Heart left ventricle (tissue), 16 donors: ENCODE measurements at places on chromosomes 5 and 9.
A peak's percentile ranks its signal among the peaks of the same experiment; 100 is the strongest.

GRCh38 chr5:88391991-88392390, 123.3 kb upstream of the TMEM161B start:
- no peak overlapping the region for H3K27ac ChIP-seq
- H3K27me3 ChIP-seq, result no peaks in the 10 kb centered on the region
- H3K4me1 ChIP-seq, result no peaks in the 10 kb centered on the region

- H3K4me3 ChIP-seq, result no peak overlapping the region
- DNase-seq, result no peak
- no peaks in the 10 kb centered on the region for H3K36me3 ChIP-seq
- H3K27ac ChIP-seq, result no peak overlapping the region
- H3K27me3 ChIP-seq, result no peaks in the 10 kb centered on the region
These were observed 740.4 kb upstream of the RIOK2 start for GRCh38 chr5:97923496-97923895.

GRCh38 chr5:117588611-117589010, 1014.0 kb upstream of the SEMA6A start:
- H3K36me3 ChIP-seq, result no peaks in the 10 kb centered on the region
- no peak for DNase-seq
- H3K27ac ChIP-seq, result no peak overlapping the region
- no peaks in the 10 kb centered on the region for H3K27me3 ChIP-seq
- no peak overlapping the region for H3K4me3 ChIP-seq
- no peaks in the 10 kb centered on the region for H3K4me1 ChIP-seq

- H3K36me3 ChIP-seq, result no peaks in the 10 kb centered on the region
- H3K27ac ChIP-seq, result peak overlapping the region; percentile 2
- peaks cover 38% of the 10 kb centered on the region for H3K4me1 ChIP-seq
- H3K27me3 ChIP-seq, result no peaks in the 10 kb centered on the region
These were observed 272.8 kb downstream of the CWC27 start for GRCh38 chr5:65041296-65042158.

GRCh38 chr9:17230646-17231045, 95.8 kb downstream of the CNTLN start:
- no peaks in the 10 kb centered on the region for H3K27me3 ChIP-seq
- no peaks in the 10 kb centered on the region for H3K4me1 ChIP-seq
- H3K27ac ChIP-seq, result no peak overlapping the region

DNA sequence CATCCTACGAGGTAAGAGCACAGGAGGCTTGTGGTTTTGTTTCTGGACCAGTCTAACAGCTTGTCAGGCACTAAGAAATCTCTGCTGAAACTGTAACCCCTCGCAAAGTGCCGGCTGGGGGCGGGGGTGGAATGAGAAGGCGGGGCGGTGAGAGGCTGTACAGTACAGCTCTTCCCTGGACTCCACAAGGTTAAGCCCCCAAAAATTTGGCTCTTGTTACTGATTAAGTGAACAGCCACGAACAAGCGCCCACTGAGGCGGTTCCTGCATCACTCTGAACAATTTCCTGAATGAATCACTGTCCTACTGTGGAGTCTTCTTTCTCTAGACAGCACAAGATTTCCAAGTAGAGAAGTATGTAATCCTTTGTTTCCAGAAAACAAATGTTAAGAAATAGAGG, 6.8 kb downstream of the FBP2 start:
- no peak overlapping the region for H3K4me3 ChIP-seq
- no peak for DNase-seq
- H3K27me3 ChIP-seq, result peaks cover 6% of the 10 kb centered on the region
- H3K36me3 ChIP-seq, result no peaks in the 10 kb centered on the region
- no peak overlapping the region for H3K27ac ChIP-seq

DNA sequence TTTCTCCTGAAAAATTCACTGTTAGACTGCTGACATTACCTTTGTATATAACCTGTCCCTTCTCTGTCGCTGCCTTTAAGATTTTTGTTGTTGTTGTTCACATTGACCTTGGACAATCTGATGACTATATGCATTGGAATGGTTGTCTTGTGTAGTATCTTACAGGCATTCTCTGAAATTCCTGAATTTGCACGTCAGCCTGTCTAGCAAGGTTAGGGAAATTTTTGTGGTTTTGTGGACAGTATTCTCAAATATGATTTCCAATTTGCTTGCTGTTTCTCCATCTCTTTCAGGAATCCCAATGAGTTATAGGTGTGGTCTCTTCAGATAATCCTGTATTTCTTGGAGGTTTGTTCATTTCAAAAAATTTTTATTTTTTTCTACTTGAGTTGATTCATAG, 140.8 kb downstream of the PRR16 start:
- no peaks in the 10 kb centered on the region for H3K27me3 ChIP-seq
- H3K4me1 ChIP-seq, result no peaks in the 10 kb centered on the region
- no peak overlapping the region for H3K27ac ChIP-seq
- no peaks in the 10 kb centered on the region for H3K36me3 ChIP-seq
- DNase-seq, result no peak

- no peak overlapping the region for H3K27ac ChIP-seq
- no peaks in the 10 kb centered on the region for H3K36me3 ChIP-seq
- H3K4me1 ChIP-seq, result no peaks in the 10 kb centered on the region
- DNase-seq, result no peak
These were observed 113.0 kb downstream of the COL23A1 start for GRCh38 chr5:178476972-178477754.

GRCh38 chr5:175856408-175857100, 14.8 kb upstream of the CPLX2 start:
- no peak overlapping the region for H3K27ac ChIP-seq
- no peaks in the 10 kb centered on the region for H3K27me3 ChIP-seq
- no peak for DNase-seq
- no peak overlapping the region for H3K4me3 ChIP-seq
- no peaks in the 10 kb centered on the region for H3K36me3 ChIP-seq

GRCh38 chr5:11385901-11386293, 518.3 kb downstream of the CTNND2 start:
- H3K36me3 ChIP-seq, result no peaks in the 10 kb centered on the region
- H3K27ac ChIP-seq, result no peak overlapping the region
- no peak overlapping the region for H3K4me3 ChIP-seq
- H3K4me1 ChIP-seq, result no peaks in the 10 kb centered on the region
- no peak for DNase-seq

DNA sequence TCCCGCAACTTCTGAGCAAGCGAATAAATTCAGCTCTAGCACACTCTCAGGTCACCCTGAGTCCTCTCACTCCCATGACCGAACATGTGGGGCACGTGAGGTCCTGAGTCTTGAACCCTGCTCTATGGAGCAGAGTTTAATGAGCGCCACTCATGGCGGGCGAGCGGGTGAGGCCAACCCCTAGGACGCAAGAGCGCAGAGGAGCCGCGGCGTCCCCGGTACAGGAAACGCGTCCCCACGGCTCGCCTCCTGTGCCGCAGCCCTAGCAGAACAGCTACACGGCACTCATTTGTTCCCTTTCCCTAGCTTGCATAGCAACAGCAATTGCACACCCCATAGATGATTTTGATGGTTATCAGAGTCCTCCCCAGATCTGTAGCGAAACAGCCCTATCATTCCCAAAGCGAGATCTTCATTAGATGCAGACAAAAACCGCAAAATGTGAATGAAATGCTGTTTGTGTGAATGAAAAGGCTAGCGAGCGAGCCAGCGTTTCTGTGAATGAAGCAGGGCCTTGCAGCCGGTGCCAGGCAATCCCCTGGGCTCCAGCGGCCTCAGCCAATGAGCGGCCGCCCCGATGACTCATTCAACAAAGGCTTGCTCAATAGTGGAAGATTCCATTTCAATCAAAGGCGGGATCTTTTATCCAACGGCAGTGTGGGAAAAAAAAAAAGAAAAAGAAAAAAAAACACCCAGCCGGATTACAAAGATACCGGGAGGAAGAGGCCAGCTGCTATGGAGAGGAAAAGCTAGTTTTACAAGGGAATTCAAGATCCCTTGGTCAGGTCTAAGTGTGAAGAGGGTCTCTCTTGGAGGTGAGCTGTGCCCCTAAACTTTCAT, 1.5 kb upstream of the SHC3 start:
- DNase-seq, result peak; percentile 83
- H3K27ac ChIP-seq, result peak overlapping the region; percentile 75
- no peaks in the 10 kb centered on the region for H3K36me3 ChIP-seq
- H3K27me3 ChIP-seq, result peaks cover 5% of the 10 kb centered on the region

- H3K36me3 ChIP-seq, result peaks cover 19% of the 10 kb centered on the region
- no peak overlapping the region for H3K4me3 ChIP-seq
- no peak for DNase-seq
- no peaks in the 10 kb centered on the region for H3K27me3 ChIP-seq
- no peak overlapping the region for H3K27ac ChIP-seq
- peaks cover 10% of the 10 kb centered on the region for H3K4me1 ChIP-seq
These were observed 1.6 kb downstream of the REEP2 start for GRCh38 chr5:138440159-138441073.

- peak overlapping the region; percentile 7 for H3K4me3 ChIP-seq
- H3K27me3 ChIP-seq, result peaks cover 9% of the 10 kb centered on the region
- DNase-seq, result peak; percentile 84
- no peaks in the 10 kb centered on the region for H3K4me1 ChIP-seq
- no peak overlapping the region for H3K27ac ChIP-seq
These were observed 235.8 kb downstream of the ROR2 start for GRCh38 chr9:91714020-91714806.

- H3K36me3 ChIP-seq, result no peaks in the 10 kb centered on the region
- H3K27me3 ChIP-seq, result no peaks in the 10 kb centered on the region
- no peak overlapping the region for H3K27ac ChIP-seq
- no peak for DNase-seq
These were observed 36.7 kb downstream of the SLC27A6 start for GRCh38 chr5:129001841-129002526.

DNA sequence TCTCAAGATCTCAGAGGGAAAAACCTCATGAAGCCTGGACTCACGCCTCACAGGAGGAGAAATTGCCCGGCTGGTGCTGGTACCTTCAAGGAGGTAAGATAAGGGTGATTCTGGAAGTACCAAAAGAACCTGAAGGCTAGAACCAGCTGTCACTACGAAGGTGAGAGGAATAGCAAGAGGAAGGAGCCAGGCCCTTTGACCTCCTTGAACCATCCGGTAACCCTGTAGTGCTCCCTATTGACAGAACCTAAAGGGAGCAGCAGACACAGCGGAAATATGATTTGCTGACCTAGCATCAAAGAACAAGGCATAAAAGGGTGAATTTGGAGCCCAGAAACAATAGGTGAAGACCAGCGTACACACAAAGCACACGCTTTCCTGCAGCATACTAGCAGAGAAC, 92.2 kb downstream of the DOCK8 start:
- H3K4me1 ChIP-seq, result no peaks in the 10 kb centered on the region
- no peaks in the 10 kb centered on the region for H3K36me3 ChIP-seq
- H3K4me3 ChIP-seq, result no peak overlapping the region
- H3K27me3 ChIP-seq, result no peaks in the 10 kb centered on the region
- no peak overlapping the region for H3K27ac ChIP-seq

DNA sequence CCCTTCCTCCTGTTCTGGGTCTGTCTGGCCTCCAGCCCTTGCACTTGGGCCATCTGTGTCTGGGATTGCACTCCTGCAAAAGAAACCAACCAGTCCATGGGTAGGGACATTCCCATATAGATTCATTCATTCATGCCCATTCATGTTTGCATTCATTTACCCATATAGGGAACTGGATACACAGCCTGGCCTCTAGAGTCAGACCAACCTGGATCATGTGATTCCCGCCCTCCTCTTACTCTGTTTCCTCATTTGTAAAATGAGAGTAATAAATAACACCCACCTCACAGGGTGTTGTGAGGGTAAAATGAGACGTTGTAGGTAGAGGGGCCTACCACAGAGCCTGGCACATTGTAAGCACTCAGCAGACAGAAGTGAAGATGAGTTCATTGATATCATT, 8.5 kb downstream of the PCDH12 start:
- no peak overlapping the region for H3K4me3 ChIP-seq
- no peak overlapping the region for H3K27ac ChIP-seq
- peaks cover 70% of the 10 kb centered on the region for H3K4me1 ChIP-seq

DNA sequence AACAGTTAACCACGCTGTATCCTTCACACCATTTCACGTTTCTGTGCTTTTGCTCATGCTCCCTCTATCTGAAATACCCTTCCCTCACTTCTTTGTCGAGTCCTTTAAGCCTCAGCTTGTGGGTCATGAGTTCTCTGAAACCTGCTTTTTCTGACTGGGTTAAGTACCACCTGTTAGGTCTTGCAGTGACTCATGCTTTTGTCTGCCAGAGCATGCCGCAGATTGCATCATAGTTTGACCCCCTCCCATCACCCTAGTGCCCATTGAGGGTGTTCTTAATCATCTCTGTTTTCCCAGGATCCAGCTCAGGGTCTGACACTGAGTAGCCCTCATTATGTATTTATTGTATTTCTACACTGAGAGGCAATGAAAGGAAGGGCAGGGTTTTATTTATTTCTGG, 190.2 kb downstream of the ASTN2 start:
- H3K4me3 ChIP-seq, result no peak overlapping the region
- H3K27ac ChIP-seq, result no peak overlapping the region
- no peaks in the 10 kb centered on the region for H3K27me3 ChIP-seq
- DNase-seq, result no peak
- H3K4me1 ChIP-seq, result no peaks in the 10 kb centered on the region

DNA sequence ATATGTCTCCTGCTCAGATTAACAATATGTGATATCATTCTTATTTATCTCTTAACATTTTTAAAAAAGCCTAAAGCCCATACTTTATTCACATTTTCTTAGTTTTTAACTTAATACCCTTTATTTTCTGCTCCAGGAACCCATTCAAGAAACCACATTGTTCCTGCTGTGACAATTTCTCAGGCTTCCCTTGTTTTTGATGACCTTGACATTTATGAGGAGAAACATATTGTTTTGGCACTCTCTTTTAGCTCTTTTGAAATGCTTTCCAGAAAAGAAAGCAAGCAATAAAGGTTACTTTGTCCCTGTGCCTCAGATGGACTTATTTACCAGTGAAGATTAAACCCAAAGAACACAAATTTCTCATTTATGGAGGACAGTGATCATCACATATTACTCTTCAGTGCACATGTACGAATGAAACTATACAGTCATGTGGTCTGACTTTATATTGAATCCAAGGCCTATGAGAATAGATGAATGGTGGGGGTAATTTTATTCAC, 261.5 kb upstream of the KLF9 start:
- H3K27ac ChIP-seq, result no peak overlapping the region
- peaks cover 6% of the 10 kb centered on the region for H3K4me1 ChIP-seq
- no peaks in the 10 kb centered on the region for H3K27me3 ChIP-seq

GRCh38 chr5:143244000-143244736, 159.3 kb downstream of the NR3C1 start:
- no peak overlapping the region for H3K4me3 ChIP-seq
- peaks cover 12% of the 10 kb centered on the region for H3K4me1 ChIP-seq
- H3K36me3 ChIP-seq, result no peaks in the 10 kb centered on the region
- no peaks in the 10 kb centered on the region for H3K27me3 ChIP-seq
- peak overlapping the region; percentile 69 for H3K27ac ChIP-seq

DNA sequence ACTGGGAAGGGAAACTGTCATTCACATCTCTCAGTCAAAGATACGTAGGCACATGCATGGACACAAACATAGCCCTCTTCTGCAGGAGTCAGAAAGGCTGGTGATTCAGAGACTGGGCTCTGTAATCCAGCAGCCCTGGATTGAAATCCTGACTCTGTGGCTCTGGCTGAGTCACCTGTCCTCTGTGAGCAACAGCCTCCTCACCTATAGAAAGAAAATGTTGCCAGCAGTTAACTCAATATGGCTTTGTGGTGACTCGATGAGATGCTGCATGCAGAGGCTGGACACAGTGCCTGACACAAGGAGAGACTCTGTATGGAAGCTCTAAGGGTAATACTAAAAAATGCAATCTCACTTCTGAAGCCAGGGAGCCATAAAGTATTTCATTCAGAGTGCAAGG, 23.9 kb upstream of the CDKN2AIPNL start:
- no peak for DNase-seq
- no peaks in the 10 kb centered on the region for H3K27me3 ChIP-seq
- peaks cover 38% of the 10 kb centered on the region for H3K4me1 ChIP-seq
- H3K36me3 ChIP-seq, result no peaks in the 10 kb centered on the region
